GM23248 (cell line): ENCODE measurements at places on chromosomes 12 and 14.

GRCh38 chr12:65492998-65493912, 214.8 kb downstream of the MSRB3 start:
- no peak for DNase-seq

- no peak for DNase-seq
Measured at GRCh38 chr12:110845339-110845682, 1.5 kb upstream of the CCDC63 start.

GRCh38 chr14:101876555-101876938, 87.8 kb upstream of the DYNC1H1 start:
- peak; percentile 73 for DNase-seq

DNA sequence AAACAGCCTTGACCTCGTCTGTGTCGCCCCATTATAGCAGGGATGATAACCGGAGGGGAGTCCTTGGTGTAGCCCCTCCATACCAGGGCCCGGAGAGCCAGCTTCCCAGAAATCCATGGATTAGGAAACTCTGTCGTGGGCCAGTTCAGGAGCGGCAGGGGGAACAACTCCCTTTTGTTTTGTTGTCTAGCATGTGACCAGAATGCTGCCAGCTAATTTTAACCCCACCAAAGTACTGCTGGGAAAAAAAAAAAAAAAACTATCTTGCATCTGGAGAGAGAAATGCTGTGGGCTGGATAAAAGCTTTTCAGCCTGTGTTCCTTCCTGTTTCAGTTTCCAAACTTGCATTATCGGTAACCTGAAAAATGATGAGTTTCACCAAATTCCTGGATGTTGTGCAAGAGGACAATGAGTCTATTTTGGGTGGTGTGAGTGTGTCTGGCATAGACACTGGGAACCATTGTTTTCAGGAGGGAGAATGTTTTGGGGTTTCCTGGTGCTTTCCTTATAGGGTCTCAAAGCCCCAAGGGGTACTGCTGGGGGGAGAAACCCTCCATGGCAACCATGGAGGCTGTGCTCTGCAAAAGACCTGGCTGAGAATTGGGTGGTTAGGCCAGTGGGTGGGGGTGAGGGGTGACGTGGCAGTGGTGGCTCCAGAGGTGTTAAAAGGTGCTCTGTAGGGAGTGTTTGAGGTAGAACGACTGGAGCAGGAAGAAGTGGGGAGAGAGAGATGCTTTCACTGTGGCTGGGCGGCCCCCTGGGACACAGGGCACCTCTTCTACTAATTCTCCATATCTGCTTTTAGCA, 14.9 kb upstream of the IRF2BPL start:
- peak; percentile 95 for DNase-seq

DNA sequence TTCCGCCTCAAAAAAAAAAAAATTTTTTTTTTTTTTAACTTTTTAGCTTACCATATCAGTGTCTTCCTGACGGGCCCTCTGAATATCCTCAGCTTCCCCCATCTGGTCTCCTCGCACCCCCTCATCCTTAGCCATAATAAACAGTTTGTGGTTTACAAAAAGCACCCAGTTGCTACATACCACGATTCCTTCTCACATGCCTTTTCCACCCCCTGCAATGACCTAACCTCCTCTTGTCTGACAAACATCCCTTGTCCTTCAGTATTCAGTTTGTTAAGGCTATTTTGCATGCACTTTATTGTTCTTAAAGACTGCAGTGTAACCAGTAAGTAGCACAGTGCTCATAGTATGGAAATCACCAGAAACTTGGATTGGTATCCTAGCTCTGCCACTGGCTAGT, 88.5 kb downstream of the PPM1H start:
- no peak for DNase-seq

- DNase-seq = no peak
Measured at GRCh38 chr14:78182722-78183121, 12.5 kb downstream of the NRXN3 start.

GRCh38 chr12:14803830-14804160, 325 bp downstream of the C12orf60 start:
- DNase-seq = no peak

GRCh38 chr14:90308561-90308960, 23.2 kb downstream of the NRDE2 start:
- no peak for DNase-seq

GRCh38 chr14:51498411-51499227, 153.1 kb upstream of the FRMD6 start:
- DNase-seq = peak; percentile 32

- peak; percentile 36 for DNase-seq
Measured at GRCh38 chr14:24315807-24316596, 4.7 kb downstream of the LTB4R start.

- DNase-seq = no peak
Measured at GRCh38 chr14:99541677-99542470, 60.7 kb downstream of the CCNK start.

DNA sequence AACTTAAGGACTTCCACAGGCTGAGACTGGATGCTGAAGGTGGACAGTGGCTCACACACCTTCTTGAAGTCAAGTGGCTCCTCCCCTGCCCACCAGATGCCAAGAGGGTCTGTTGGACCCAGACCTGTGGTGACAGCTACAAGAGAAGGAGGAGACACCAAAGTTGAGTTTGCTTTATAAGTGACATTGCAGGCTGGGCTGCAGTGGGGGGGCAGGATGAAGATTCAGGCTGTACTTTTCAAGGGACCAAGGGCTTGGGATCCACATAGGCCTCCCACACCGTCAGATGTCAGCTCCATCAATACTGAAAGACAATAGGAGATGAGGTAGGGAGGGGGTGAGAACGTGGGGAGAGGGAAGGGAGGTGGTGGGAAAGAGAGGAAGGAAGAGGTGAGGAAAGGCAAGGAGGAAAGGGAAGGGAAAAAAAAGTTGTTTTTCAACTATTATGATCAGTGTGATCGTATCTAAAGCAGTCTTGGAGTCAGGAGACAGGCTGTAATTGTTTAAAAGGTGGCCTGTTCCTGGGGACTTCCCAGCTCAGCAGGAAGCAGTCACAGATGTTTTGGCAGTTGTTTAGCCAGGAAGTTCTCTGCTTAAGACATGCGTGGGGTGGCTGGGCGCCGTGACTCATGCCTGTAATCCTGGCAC, 84.1 kb upstream of the RESF1 start:
- peak; percentile 50 for DNase-seq

DNA sequence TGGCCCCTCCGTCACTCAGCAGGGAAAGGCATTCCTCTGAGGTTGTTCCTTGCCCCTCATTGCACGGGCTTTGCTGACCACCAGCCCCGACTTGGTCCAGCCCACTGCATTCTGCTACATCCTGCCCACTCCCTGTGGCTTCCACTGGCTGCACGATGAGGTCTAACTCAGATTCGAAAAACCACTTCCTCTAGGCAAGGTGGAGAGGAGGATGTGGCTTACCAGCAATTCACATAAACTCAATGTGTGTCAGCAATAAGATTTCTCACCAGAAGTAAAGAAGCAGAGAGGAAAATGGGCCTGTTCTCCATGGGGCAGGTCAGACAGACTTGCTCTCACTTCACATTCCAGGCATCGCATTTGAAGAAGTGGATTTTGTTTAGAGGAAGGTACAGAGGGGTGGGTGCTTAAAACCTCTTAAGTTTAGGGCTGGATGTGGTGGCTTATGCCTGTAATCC, 14.7 kb downstream of the GPR68 start:
- DNase-seq = peak; percentile 66

DNA sequence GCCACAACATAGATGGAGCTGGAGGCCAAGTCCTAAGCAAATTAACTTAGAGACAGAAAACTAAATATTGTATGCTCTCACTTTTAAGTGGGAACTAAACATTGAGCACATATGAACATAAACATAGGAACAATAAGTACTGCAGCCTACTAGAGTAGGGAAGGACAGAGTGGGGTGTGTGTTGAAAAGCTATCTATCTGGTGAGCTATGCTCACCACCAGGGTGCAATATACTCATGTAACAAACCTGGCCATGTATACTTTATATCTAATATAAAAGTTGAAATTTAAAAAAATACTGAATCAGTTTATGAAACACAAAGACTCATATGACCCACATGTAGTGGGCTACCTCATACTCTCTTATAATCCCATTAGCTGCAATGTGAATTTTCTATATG, 1305.0 kb downstream of the LRFN5 start:
- peak; percentile 19 for DNase-seq

- no peak for DNase-seq
Measured at GRCh38 chr14:98456231-98456630, 815.8 kb downstream of the BCL11B start.

DNA sequence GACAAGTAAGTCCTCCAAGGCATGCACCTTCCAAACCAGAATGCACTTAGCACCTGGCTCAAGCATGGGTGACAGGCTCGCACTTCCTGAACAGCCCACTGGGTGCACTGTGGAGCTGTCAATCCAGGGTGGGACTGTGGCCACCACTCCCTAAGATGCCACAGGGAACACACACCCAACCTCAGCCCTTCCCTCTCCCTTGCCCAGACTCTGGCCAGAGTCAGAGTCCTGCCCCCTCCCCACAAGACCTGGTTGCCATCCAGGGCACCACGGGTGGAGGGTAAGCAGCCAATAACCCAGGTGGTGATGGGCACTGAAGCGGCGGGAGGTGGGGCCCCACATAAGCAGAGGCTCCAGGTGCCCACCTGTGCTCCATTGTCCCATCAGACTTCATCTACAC, 160.6 kb downstream of the MYRFL start:
- DNase-seq = no peak

DNA sequence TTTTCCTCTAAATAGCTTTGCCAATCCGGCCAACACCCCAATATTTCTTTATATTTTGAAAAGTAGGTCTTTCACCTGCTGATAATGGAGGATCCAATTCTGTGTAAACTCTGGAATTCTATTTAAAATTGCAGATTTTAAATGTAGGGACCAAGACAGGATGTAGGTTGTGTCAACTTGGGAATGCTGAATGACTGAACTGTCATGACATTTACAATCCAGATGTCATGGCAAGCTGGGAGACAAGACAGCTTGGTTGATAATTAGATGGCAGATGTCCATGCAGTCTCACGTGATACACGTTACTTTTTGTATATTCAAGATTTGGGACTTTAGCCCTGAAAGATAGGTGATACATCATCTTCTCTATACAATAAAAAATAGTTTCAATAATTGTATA, 477.2 kb downstream of the DIO2 start:
- DNase-seq = no peak

- no peak for DNase-seq
Measured at GRCh38 chr12:20585913-20586312, 109.2 kb upstream of the SLCO1C1 start.

- DNase-seq = peak; percentile 41
Measured at GRCh38 chr12:65106948-65107347, 14.2 kb downstream of the WIF1 start.

DNA sequence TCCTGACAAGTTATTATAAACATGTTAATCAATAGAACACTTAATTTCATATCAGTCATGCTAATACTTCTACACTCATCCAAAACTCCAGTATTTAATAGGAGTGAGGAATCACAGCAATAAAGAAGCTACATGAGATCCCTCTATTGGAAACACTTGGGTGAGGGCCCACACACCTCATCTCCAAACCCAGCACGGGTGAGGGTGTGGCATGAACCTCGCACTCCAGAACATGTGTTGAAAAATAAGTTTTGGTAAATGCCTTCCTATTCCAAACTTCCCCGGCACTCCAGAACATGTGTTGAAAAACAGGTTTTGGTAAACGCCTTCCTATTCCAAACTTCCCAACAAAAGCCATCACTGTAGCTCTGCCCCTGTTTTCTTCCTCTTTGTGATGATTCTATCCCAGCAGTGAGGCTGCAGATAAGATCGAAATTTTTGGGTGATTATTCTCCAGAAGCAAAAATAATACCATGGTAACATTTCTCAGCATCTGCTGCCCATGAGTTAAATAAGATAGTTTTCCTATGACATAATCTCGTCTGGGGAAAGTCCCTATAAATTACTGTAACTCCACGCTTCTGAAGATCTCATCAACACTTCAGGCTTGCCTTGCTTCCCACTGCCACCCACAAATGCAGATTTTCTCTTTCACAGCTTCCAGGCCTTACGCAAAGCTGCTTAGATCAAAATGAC, 24.4 kb upstream of the PTPRB start:
- peak; percentile 93 for DNase-seq

DNA sequence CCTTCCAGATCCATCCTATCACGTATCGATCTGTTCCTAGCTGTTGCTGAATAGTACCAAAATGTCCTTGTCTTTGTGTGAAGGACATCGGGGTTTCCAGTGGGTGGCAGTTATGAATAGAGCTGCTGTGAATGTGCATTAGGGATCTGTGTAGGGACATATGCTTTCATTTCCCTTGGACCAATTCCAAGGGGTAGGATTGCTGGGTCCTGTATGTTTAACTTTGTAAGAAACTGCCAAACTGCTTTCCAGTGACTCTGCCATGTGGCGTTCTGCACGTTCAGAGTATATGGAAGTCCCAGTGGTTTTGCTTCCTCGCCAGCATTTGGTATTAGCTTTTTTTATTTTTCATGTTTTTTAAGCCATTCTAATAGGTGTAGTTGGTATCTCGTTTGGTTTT, 28.6 kb downstream of the PACS2 start:
- DNase-seq = no peak

DNA sequence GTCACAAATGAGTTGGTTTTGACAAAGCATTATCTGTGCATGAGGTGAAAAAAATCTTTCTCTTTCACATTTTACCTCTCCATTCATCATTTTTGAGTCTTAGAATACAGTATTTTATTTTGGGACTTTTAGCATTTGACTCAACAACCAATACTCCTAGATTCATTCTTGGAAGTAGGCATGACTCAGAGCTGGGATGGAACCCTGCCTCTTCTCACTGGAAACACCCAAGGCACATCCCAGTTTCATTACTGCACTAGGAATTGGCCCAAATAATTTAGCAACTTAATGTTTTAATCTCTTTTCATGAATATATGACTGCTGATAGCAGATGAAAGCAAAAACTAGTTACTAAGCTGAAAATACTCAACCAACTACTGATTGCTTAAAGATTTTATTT, 3.3 kb upstream of the PDZRN4 start:
- DNase-seq = peak; percentile 5

DNA sequence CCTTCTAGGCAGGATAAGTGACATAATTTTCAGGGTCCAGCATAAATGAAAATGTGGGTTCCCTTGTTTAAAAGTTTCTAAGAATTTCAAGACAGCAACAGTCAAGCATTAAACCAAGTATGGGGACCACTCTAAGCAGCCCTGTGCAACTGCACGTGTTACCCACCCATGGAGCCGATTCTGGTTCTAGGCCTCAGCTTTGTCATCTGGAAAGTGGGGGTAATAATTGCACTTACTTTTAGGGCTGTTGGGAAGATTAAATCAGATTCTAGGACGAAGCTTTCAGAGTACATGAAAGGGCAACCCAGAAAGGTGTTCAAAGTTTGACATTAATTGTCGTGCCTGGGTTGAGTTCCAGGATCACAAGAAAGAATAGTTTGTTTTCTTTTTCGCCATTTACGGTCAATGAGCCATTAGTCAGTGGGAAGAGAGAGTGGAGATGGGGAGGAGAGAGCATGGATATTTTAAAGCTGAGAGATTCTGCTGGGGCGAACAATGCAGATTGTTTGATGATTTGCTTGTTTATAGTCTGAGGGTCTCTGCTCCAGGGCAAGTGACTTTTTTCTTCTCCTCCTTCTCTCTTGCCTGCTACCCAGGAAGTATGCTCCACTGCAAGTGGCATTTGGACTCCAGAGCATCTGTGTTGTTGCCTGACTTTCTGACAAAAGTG, 10.7 kb upstream of the PPFIBP1 start:
- no peak for DNase-seq

- DNase-seq = peak; percentile 6
Measured at GRCh38 chr12:107967170-107967569, 161.9 kb upstream of the WSCD2 start.

GRCh38 chr12:59010118-59010517, 89.8 kb upstream of the LRIG3 start:
- DNase-seq = no peak
